ENCODE measurements at places on chromosomes 3 and 15.

DNA sequence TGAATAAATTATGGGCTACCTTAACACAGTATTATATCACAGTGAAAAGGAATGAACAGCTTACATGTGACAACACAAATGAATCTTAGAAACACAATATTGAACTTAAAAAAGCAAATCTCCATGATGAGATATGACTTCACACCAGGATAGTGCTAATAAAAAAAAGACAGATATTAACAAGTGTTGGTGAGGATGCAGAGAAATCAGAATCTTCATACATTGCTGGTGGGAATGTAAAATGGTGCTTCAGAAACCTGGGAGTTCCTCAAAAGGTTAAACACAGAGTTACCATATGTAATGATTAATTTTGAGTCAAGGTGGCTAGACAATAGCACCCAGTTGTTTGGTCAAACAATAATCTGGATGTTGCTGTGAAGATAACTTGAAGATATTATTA, 51.4 kb downstream of the HSPBAP1 start:
- DNase-seq: no peak

DNA sequence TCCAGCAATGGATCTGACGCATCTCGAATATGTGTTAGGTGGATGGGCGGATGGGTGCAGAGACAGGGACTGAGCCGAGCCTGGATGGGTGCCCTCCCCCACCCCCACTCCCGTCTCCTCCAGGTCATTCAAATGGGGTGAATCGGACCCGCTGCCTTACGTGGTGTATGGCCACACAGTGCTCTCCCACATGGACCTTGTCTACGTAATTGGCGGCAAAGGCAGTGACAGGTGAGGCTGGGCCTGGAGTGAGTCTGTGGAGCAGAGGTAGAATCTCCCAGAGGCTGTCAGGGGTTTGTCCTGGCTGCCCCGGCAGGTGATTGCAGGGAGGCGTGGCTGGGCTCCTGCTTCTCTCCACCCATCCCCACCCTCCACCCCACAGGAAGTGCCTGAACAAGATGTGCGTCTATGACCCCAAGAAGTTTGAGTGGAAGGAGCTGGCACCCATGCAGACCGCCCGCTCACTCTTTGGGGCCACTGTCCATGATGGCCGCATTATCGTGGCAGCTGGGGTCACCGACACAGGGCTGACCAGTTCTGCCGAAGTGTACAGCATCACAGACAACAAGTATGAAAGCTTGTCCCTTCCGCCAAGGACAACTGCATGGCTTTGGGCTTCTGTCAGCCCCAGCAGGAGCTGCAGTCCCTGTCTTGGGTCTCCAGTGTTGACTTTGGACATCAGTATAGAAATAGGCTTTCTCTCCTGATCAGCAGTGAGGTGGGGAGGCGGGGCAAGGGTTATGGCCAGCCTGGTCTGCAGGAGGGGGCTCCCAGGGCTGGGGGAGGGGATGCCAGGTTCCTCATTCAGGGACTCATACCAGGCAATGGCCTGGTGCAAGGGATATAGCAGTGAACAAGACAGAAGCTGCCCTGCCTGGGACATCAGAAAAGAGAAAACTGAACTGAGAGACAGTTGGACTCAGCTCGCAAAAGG, 3.4 kb downstream of the KLHL40 start:
- DNase-seq: no peak

- DNase-seq: no peak
Measured at GRCh38 chr3:157916672-157917071, 189.5 kb downstream of the SHOX2 start.

GRCh38 chr3:14278265-14278798, 99.7 kb downstream of the LSM3 start:
- no peak for DNase-seq

DNA sequence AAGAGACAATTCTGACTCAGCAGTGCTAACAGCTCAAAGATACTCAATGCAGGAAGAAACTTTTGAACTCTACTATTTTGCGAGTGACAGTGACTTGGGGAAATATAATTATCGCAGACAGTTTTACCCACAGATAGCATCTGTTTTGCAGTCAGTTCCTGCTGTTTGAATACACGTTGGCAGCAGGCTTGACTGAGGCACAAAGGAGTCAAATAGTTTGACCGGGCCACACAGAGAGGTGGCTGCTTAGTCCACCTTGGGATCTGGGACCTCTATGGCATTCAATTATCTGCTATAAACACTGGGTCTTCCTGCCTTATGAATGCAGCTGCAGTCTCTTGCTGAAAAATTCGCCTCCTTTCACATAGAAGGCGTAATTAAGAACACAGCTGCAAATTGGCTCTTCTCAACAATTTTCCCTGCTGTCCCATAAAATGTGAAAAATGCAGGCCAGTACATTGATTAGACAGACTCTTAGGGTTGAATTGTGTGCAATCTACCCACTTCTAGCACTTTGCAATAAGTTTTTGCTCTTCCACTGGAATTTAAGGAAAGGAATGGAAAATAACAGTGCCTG, 56.5 kb downstream of the OTOL1 start:
- no peak for DNase-seq

Measured in G401 (cell line).